ENCODE measurements at places on chromosomes 16 and 17. TPM values are rescaled to one million over a fixed set of nuclear protein-coding genes. Genes with fewer than 3 reads are reported as not detected.
A peak's percentile ranks its signal among the peaks of the same experiment; 100 is the strongest.

DNA sequence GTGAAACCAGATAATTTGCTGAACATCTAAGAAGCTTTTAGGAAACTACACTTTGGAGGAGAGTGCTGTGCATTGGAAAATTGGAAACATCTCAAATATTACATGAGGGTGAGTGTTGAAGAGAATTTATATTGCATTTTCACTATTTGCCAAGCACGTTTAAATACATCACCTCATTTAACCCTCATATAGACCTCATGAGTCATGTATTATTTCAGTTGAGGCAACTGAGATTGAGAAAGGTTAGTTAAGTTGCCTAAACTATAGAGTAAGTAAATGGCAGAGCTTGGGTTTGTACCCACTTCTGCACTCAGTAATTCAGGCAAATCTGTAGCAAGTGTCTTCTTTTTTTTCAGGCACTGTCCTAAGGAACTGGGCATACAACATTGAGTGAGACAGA, 3.7 kb upstream of the NLK start:
- no peak for DNase-seq
- H3K36me3 ChIP-seq, result peaks cover 2% of the 10 kb centered on the region
- peaks cover 41% of the 10 kb centered on the region for H3K4me1 ChIP-seq
- H3K27me3 ChIP-seq, result no peaks in the 10 kb centered on the region
- H3K27ac ChIP-seq, result no peak overlapping the region

GRCh38 chr17:12537436-12537835, 128.3 kb upstream of the MYOCD start:
- no peaks in the 10 kb centered on the region for H3K4me1 ChIP-seq
- H3K36me3 ChIP-seq, result no peaks in the 10 kb centered on the region
- no peak for DNase-seq
- no peak overlapping the region for H3K27ac ChIP-seq
- H3K4me3 ChIP-seq, result no peak overlapping the region
- H3K27me3 ChIP-seq, result no peaks in the 10 kb centered on the region

- H3K27me3 ChIP-seq, result no peaks in the 10 kb centered on the region
- DNase-seq, result no peak
- peak overlapping the region; percentile 49 for H3K27ac ChIP-seq
- H3K4me1 ChIP-seq, result peaks cover 14% of the 10 kb centered on the region
- peaks cover 7% of the 10 kb centered on the region for H3K36me3 ChIP-seq
- peak overlapping the region; percentile 3 for H3K4me3 ChIP-seq
Measured at GRCh38 chr17:67656494-67657203, 61.1 kb upstream of the NOL11 start.

DNA sequence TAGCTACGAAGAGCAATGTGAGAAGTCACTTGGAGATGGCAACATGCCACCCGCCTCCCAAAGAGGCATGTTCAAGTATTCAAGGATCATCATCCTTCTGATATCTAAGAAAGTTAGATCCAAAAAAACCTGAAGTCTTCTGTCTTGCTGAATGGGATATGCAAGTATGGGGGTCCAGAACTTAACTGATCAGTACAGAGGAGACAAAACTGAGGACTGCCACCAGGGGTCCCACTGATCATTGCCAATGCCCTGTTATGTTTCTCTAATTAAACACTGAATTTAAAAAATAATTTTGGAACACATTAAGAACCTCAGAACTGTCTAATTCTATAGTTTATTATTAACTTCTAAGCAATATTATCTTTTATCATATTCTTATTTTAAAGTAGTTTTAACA, 99.7 kb downstream of the CDH8 start:
- H3K4me1 ChIP-seq, result no peaks in the 10 kb centered on the region
- H3K27ac ChIP-seq, result no peak overlapping the region
- H3K36me3 ChIP-seq, result no peaks in the 10 kb centered on the region
- no peak for DNase-seq
- no peaks in the 10 kb centered on the region for H3K27me3 ChIP-seq

GRCh38 chr17:77070888-77071279, 69.9 kb upstream of the SEC14L1 start:
- H3K27me3 ChIP-seq, result peaks cover 41% of the 10 kb centered on the region
- no peak overlapping the region for H3K4me3 ChIP-seq
- DNase-seq, result no peak
- no peaks in the 10 kb centered on the region for H3K4me1 ChIP-seq
- no peaks in the 10 kb centered on the region for H3K36me3 ChIP-seq

DNA sequence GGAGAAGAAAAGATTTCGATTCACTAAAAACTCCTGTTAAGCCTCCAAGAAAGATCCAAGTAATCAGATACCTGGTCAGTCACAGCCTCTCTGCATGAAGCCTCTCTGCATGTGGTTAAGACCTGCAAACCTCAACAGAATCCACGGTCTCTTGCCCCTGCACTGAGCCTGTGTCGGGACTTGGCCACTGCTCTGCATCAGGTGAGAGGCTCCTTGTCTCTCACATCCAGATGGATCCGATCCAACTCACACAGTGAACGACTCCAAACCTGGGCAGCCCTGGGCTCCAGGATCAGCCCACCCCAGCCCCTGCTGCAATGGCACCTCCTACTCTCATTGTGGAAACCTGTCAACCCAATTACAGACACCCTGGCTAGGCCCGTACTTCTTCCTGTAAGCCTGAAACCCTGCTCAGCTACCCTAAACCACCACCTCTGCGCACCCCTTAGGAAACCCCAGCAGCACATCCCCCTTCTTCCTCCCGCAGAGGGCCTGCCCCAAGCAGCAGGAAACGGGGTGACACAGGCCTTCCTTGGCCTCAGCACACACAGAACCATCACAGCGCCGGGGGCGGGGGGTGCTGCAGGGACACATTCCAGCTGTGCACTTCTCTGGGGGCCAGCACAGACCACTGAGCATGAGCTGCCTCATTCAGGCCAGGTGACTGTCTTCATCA, 129.5 kb downstream of the ANKRD11 start:
- H3K4me3 ChIP-seq, result peak overlapping the region; percentile 87
- peaks cover 99% of the 10 kb centered on the region for H3K4me1 ChIP-seq
- H3K27ac ChIP-seq, result peak overlapping the region; percentile 87
- no peaks in the 10 kb centered on the region for H3K27me3 ChIP-seq
- H3K36me3 ChIP-seq, result peaks cover 13% of the 10 kb centered on the region

- H3K4me3 ChIP-seq, result no peak overlapping the region
- peak overlapping the region; percentile 4 for H3K27ac ChIP-seq
- no peaks in the 10 kb centered on the region for H3K27me3 ChIP-seq
- peaks cover 25% of the 10 kb centered on the region for H3K36me3 ChIP-seq
- peaks cover 7% of the 10 kb centered on the region for H3K4me1 ChIP-seq
Measured at GRCh38 chr17:4187076-4187475, 44.1 kb downstream of the CYB5D2 start.

DNA sequence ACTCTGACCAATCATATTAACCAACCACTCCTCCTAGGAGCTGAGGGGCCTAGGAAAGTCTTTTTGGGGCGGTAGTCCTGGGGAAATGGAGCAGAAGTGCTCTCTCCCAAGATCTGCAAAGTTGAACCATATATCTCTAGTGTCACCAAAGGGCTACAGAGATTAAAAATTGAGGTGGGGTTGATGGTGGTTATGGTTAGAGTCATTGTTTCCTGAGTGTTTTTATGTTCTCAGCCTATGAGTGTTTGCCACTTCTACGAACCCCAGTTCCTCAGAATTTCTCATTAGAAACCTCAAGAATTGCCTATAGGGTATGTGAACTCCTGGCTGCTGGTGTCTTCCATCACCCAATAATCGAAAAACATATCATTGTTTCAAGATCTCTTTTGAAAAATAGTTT, 217.8 kb downstream of the CDRT15L2 start:
- peaks cover 18% of the 10 kb centered on the region for H3K4me1 ChIP-seq
- H3K27me3 ChIP-seq, result no peaks in the 10 kb centered on the region
- H3K27ac ChIP-seq, result peak overlapping the region; percentile 81
- no peak overlapping the region for H3K4me3 ChIP-seq

DNA sequence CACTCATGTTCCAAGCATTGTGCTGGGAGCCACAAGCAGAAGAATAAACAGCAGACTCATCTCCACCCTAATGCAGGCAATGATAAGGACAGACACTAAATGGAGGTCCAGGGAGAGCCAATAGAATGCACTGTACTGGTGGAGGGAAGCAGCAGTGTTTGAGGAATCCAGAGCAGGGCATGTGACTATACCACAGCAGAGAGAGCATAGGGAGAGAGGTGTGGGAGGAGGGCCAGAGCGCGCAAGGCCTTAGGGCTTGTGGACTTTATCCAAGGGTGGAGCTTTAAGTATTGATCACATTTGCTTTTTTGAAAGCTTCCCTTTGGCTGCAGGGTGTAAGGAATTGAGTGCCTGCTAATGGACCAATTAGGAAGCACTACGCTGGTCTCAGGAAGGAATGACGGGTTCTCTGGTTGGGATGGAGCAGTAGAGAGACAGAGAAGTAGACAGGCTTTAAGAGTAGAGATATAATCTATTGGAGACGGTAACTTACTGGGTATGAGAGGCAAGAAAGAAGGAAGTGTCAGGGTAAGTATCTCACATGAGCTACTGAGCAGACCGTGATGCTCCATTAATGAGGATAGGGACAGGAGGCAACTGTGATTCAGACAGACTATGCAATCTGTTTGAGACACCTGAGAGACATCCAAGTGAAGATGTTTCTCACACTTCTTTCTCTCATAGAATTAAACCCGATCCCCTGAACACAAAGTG, 82.2 kb downstream of the MYO1D start:
- no peak for DNase-seq
- no peak overlapping the region for H3K27ac ChIP-seq
- H3K4me1 ChIP-seq, result no peaks in the 10 kb centered on the region
- H3K4me3 ChIP-seq, result no peak overlapping the region

DNA sequence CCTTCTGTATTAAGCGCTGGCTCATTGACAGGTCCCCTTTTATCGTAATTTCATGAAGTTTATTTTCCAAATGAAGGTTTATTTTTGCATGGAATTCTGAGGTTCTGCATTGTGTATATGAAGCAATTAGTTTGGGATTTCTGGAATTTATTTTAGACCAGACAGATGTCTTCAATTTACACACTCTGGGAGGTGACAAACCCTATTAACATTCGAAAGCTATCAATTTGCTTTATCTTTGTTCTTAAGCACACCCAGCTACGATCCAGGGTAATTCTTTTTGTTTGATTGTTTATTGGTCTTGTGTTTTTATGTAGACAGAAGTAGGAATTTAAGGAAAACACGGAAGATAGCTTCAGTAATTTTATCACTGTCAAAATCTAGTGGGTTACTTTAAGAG, 264.6 kb downstream of the HS3ST3A1 start:
- H3K27me3 ChIP-seq, result peaks cover 20% of the 10 kb centered on the region
- no peaks in the 10 kb centered on the region for H3K4me1 ChIP-seq
- no peak overlapping the region for H3K27ac ChIP-seq

- H3K36me3 ChIP-seq, result no peaks in the 10 kb centered on the region
- H3K27me3 ChIP-seq, result no peaks in the 10 kb centered on the region
- DNase-seq, result no peak
Measured at GRCh38 chr17:69822314-69822875, 252.6 kb upstream of the KCNJ16 start.

GRCh38 chr16:70523743-70524398, at the start of gene SF3B3:
TSS of gene SF3B3 (plus strand) at chr16:70523816. CDS start at chr16:70526657, 2,841 bp downstream.
- H3K4me3 ChIP-seq, result peak within 1 kb of the TSS; percentile 98
- no peak for DNase-seq
- no peaks in the 10 kb centered on the region for H3K27me3 ChIP-seq
- H3K36me3 ChIP-seq, result peaks cover 21% of the 10 kb centered on the region

- DNase-seq, result no peak
- no peaks in the 10 kb centered on the region for H3K27me3 ChIP-seq
- peaks cover 63% of the 10 kb centered on the region for H3K4me1 ChIP-seq
- H3K36me3 ChIP-seq, result peaks cover 1% of the 10 kb centered on the region
Measured at GRCh38 chr17:82542439-82542838, 22.9 kb downstream of the FOXK2 start.

DNA sequence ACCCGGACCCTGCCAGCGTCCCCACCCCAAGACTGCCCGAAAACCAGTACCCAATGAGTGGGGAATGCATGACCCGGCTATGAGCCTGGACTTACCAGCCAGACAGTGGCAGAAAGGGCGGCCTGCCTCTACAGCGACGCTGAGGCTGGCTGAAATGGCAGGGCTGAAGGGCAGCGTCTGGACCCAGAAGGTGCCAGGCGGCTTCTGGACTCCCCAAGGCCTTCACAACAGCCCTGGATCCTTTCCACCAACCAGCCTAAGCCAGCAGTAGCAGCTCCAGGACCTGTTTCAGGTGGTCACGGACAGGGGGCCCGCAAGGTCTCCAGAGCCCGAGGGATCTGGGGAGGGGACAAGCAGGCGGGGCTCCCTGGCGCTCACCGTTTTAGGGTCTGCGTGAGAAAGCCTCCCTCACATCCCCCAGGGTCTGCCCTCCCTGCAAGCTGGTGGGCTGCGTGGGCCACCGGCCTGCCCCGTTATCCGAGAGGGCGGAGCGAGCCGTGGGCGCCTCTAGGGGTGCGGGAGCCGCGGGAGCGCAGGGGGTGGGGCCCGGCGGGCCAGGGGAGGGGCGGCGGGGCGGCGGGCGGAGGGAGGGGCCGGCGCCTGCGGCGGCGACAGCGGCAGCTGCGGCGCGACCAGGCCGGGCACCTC, at the start of gene RIPOR1:
Gene RIPOR1 (plus strand): TSS at position 608 of the 648 bp plus-strand sequence. CDS start 9,618 bp downstream, outside the sequence.
- H3K27me3 ChIP-seq, result peaks cover 25% of the 10 kb centered on the region
- peak; percentile 65 for DNase-seq
- no peak within 1 kb of the TSS for H3K27ac ChIP-seq
- peak within 1 kb of the TSS; percentile 81 for H3K4me3 ChIP-seq
- no peaks in the 10 kb centered on the region for H3K36me3 ChIP-seq

GRCh38 chr16:51756447-51757123, 605.5 kb upstream of the SALL1 start:
- no peak overlapping the region for H3K27ac ChIP-seq
- H3K27me3 ChIP-seq, result peaks cover under 1% of the 10 kb centered on the region
- no peaks in the 10 kb centered on the region for H3K4me1 ChIP-seq
- no peak overlapping the region for H3K4me3 ChIP-seq
- H3K36me3 ChIP-seq, result no peaks in the 10 kb centered on the region
- no peak for DNase-seq

DNA sequence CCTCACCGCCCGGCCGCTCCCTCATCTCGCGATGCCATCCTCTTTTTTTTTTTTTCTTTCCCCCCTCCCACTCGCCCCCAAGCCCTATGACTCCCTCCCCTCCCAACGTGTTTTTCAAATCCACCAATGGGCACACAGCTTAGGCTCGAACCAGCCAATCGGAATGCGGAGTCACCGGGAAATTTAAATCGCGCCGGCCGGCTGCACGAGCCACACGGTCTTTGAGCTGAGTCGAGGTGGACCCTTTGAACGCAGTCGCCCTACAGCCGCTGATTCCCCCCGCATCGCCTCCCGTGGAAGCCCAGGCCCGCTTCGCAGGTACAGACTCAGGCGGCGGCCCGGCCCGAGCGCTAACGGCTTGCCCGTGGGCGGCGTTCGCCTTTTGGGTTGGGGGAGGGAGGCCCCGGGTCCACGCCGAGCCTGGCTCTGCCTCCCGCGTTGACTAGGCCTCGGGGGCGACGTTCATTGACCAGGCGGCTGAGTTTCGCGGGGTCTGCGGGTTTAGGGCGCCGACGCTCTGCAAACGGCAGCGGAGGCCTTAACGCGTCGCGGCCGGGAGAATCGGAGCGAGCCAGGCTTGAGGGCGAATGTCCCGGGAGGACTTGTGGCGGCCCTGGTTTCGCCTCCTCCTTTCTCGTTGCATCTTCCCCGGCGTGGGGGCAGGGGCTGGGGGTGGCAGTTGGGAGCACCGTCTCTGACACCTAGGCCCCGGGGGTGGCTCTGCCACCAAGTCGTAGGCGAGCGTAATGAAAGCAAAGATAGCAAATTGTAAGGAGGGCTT, at the start of gene KPNA2:
Gene KPNA2 (plus strand): TSS at position 213 of the 781 bp plus-strand sequence. CDS start 1,398 bp downstream, outside the sequence.
- no peaks in the 10 kb centered on the region for H3K27me3 ChIP-seq
- H3K4me3 ChIP-seq, result peak within 1 kb of the TSS; percentile 94
- H3K4me1 ChIP-seq, result peaks cover 20% of the 10 kb centered on the region
- DNase-seq, result peak; percentile 94
- H3K36me3 ChIP-seq, result peaks cover 34% of the 10 kb centered on the region

PLXDC1 gene
- 3.0 TPM for total RNA-seq

TEX19 gene
- not detected for total RNA-seq

CA4 gene
- not detected for total RNA-seq

KRTAP4-9 gene
- total RNA-seq, result not detected

HAS3 gene
- total RNA-seq, result 1.4 TPM

GP1BA gene
- total RNA-seq, result not detected

C16orf54 gene
- total RNA-seq, result 25.9 TPM

ANKRD11 gene
- 204 TPM for total RNA-seq

PPY gene
- not detected for total RNA-seq

All from activated T-cell treated with anti-CD3 and anti-CD28 coated beads, Interleukin-2, amount 50 U/mL, for 72 hours (primary cell).